ENCODE measurements at places on chromosomes 5 and 9.

DNA sequence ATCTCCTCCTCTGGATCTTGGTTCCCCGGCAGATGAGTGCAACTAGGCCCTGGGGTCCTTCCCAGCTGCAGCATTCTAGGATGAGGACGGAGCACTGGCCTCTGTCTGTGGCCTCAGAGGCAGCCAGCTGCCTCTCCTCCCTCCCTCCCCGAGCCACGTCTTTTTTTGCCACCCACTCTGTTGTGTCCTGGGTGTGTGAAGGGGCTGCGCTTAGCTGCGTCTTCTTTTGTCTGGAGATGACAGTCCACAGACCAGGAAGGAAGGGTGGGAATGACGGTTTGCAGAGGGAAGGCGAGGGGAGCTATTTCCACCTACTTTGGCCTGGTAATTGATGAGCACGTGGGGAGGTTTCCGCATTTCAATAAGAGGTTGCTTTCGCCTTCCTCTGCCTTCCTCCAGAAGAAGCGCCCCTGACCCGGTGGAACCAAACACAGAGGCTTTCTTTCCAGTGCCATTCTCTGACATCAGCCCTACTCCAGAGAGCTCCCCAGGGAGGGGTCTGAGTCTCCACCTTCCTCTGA is 34.5 kb upstream of the GABRP start:
- no peak for DNase-seq

- DNase-seq = no peak
These were observed 1.6 kb downstream of the ANXA6 start for GRCh38 chr5:151155775-151156506.

DNA sequence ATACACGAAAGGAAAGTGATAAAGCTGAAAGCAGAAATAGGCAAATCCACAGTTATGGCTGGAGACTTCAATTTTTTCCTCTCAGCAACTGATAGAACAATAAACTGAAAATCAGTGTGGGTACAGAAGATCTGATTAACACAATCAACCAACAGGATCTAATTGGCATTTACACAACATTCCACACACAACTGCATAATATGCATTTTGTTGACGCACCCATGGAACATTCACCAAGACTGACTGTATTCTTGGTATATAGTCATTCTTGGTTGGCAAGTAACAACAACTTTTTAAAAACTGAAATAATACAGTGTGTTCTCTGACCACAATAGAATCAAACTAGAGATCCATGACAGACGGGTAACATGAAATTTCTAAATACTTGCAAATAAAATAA is 218.7 kb upstream of the S1PR3 start:
- no peak for DNase-seq

GRCh38 chr5:24737163-24737562 is 92.4 kb upstream of the CDH10 start:
- DNase-seq = no peak

DNA sequence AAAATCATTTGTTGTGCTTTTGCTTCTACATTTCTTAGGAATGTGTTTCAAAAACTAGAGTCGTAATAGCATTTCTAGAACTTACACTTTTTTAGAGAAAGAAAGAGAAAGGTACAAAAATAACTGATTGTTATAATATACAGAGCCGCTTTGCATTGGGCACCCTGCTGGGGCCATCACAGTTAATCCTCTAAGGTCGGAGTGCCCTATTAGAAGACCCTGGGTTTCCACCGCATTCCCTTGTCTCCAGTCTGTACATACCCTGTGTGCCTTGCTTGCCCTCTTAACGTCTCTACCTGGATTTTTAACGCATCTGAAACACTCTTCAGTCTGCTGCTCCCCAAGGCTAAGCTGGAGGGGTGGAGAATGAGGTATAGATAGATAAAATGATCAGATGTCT is 1.3 kb downstream of the MARVELD2 start:
- DNase-seq = no peak

- no peak for DNase-seq
These were observed 217.4 kb downstream of the FANCC start for GRCh38 chr9:95100071-95100627.

Measured in naive thymus-derived CD4-positive, alpha-beta T cell (primary cell).